ENCODE measurements at places on chromosomes 3 and 15.
A peak's percentile ranks its signal among the peaks of the same experiment; 100 is the strongest.

GRCh38 chr15:89494941-89495637 is 1.3 kb downstream of the RHCG start:
- no peak for DNase-seq

DNA sequence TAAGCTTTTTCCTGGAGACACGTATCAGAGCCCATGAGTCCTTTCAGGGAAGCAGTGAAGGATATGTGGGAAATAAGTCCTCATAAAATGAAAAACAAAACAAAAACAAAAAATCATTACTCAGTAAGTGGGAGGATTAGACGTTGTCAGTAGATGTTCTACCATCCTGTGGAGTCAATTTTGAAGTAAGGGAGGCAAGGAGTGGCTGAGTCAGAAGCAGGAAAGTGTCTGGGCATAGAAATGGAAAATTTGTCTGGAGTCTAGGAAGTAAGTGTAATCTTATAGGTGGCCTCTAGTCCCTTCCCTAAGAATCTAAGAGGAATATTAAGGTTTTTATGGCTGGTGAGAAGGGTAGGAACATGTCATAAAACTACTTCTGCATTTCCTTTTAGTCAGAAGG is 339.8 kb upstream of the SEMA6D start:
- no peak for DNase-seq

GRCh38 chr3:98553753-98554152 is 22.0 kb downstream of the GPR15 start:
- DNase-seq, result no peak

- no peak for DNase-seq
These were observed 76.7 kb downstream of the ARNT2 start for GRCh38 chr15:80480909-80481308.

GRCh38 chr3:112982710-112983109 is 7.8 kb upstream of the CD200R1 start:
- no peak for DNase-seq

- DNase-seq, result no peak
These were observed 37.1 kb upstream of the APEH start for GRCh38 chr3:49636883-49637609.

DNA sequence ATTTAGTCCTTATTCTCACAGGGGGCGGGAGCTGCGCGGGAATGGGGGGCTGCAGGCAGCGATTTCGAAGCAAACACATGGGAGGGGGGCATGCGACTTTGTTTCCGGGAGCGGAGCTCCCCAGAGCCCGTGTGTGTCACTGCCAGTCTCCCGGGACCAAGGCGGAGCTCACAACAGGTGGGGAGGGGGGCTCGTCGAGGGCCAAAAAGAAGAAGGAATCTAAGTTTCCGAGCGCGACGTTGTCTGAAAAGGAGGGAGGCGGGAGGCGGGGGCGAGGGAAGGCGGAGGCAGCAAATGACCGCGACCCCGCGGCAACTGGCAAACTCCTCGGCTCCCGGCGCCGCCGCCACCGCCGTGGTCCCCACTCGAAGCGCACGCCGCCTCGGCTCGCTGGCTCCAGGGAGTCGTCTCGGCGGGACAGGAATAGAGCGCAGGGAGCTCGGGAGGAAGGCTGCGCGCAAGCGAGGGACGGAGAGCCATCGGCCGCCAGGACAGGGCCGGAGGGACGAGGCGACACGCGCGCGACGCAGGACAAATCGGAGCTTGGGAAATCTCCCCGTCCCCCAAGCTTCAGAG is 1.4 kb downstream of the FOXP1 start:
- DNase-seq, result no peak

GRCh38 chr3:18641916-18642315 is 216.8 kb upstream of the SATB1 start:
- no peak for DNase-seq

GRCh38 chr3:99866261-99866761 is 48.6 kb downstream of the CMSS1 start:
- DNase-seq, result no peak

DNA sequence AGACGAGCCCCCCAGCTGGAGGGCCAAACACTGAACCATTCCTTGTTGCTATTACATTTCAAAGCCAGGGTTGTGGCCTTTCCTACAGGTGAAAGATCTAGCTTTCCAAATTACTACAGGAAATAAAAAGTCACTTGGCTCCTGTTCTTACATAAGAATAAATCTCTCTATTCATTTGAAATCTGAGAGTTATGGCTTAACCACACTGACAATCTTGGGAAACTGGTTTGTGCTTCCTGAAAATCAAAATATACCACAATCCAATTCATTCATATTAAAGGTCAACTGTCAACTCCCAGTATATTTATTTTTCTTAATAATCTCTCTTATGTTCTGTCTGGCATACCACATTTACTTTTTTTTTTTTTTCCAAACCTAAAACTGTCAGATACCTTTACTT is 103.7 kb upstream of the LMOD3 start:
- DNase-seq, result no peak

GRCh38 chr3:193987186-193987585 is 148.8 kb upstream of the HES1 start:
- no peak for DNase-seq

GRCh38 chr15:68148039-68148438 is 57.1 kb downstream of the CALML4 start:
- DNase-seq, result no peak

DNA sequence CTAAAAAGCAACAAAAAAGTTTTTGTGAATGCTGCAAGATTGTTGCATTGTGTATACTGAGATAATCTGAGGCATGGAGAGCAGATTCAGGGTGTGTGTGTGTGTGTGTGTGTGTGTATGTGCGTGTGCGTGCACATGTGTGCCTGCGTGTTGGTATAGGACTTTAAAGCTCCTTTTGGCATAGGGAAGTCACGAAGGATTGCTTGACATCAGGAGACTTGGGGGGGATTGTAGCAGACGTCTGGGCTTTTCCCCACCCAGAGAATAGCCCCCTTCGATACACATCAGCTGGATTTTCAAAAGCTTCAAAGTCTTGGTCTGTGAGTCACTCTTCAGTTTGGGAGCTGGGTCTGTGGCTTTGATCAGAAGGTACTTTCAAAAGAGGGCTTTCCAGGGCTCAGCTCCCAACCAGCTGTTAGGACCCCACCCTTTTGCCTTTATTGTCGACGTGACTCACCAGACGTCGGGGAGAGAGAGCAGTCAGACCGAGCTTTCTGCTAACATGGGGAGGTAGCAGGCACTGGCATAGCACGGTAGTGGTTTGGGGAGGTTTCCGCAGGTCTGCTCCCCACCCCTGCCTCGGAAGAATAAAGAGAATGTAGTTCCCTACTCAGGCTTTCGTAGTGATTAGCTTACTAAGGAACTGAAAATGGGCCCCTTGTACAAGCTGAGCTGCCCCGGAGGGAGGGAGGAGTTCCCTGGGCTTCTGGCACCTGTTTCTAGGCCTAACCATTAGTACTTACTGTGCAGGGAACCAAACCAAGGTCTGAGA is 4.7 kb downstream of the BHLHE40 start:
- DNase-seq, result peak; percentile 73

GRCh38 chr3:48236531-48236930 is 4.4 kb upstream of the ZNF589 start:
- DNase-seq, result no peak

GRCh38 chr15:95866711-95867440 is 463.6 kb upstream of the NR2F2 start:
- no peak for DNase-seq

DNA sequence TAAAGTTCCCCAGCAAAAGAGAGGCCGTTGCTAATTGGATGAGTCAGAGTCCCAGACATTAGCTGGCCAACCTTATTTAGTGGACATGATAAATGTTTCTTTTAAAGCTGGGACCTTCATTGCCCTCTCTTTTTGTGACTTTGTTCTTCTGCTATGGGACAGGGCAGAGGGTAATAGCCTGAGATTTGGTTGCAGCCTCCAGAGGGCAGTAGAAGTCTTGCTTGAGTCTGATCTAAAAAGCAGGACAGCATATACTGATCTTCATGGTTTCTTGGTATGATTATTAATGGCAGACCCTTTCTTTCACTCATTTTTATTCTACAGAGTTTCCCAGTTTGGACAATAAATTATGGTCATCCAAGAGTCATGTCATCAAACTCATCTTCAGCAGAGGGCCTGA is 25.1 kb upstream of the ZKSCAN7 start:
- DNase-seq, result no peak

- no peak for DNase-seq
These were observed 31.7 kb upstream of the SUCLG2 start for GRCh38 chr3:67686069-67686468.

DNA sequence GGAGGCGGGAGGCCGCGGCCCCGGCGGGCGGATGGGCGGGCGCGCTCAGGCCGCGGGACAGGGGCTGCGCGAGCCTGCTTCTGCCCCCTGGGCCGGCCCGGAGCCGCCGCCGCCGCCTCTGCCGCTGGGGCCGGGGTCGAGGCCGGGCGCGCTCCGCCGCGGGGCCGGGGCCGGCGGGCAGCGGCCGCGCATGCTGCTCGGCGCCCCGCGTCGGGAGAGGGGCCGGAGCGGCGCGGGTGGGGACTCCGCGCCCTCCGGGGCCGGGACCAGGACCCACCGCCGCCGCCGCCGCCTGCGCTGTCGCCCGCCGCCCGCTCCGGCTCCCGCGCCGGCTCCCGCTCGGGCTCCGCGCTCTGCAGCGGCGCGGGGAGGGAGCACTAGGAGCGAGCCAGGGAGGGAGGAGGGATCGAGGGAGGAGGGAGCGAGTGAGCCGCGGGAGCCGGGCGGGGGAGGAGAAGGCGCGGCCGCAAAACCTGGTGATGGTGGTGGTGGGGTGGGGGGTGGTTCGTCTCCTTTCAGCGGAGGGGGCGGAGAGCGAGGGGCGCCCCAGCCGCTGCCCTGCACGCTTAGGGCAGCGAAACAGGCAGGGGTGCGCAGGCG is at the start of gene LINGO1:
Gene LINGO1, minus strand, starts transcription at position 379 of the 600 bp plus-strand sequence. CDS start 597 bp downstream, outside the sequence.
- no peak for DNase-seq

GRCh38 chr3:165568907-165569462 is 268.2 kb downstream of the BCHE start:
- DNase-seq, result no peak

DNA sequence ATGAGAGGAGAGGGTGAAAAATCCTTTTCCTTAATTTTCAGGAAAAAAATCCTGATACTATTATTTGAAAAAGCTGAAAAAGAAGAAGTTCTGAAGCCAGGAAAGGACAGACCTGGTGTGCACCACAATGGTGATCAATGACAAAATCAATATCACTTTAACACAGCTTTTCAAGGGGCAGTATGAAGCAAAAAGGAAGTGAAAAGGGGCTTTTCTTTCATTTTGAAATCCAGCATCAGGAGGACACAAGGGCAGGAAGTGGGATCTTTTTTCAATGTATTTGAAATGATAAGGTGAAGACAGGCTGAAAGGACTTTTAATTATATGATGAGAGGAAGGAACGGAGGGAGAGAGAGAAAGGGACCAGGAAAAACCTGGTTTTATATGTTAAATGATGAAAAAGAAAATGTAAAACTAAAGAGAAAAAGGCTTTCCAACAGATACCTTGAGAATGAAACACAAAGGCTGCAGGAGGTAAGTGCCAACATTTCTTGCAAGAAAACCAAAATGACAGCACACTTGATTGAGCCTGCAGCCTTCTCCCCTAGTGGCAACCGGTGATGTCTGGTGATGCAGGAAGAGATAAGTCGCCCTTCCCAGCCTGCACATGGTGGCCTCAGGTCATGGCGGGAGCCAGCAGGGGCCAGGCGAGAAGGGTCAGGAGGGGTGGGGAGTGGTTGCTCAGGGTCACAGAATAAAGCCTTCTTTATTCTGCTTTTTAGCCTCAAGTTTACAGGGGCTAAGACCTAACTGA is 236.7 kb upstream of the WNT5A start:
- no peak for DNase-seq

GRCh38 chr15:64503640-64504039 is 43.3 kb downstream of the ZNF609 start:
- DNase-seq, result no peak

DNA sequence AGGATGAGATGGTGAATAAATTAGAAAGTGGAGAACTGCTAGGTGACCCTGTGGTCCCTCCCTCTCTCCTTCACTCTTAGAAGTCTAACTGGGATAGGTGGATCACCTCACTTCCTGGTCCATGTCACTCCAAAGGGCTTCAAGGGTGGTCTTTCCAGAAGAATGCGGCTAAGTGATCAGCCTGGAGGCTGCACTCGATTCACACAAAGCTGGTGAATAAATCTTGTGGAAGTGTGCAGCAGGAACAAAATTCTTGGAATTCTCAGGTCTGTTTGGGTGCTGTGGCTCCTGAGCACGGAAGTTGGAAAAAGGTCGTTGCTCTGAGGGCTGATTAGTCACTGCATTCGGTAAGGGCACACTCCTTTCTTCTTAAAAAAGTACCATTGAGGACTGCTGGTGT is 46.3 kb downstream of the GASK1A start:
- DNase-seq, result no peak

DNA sequence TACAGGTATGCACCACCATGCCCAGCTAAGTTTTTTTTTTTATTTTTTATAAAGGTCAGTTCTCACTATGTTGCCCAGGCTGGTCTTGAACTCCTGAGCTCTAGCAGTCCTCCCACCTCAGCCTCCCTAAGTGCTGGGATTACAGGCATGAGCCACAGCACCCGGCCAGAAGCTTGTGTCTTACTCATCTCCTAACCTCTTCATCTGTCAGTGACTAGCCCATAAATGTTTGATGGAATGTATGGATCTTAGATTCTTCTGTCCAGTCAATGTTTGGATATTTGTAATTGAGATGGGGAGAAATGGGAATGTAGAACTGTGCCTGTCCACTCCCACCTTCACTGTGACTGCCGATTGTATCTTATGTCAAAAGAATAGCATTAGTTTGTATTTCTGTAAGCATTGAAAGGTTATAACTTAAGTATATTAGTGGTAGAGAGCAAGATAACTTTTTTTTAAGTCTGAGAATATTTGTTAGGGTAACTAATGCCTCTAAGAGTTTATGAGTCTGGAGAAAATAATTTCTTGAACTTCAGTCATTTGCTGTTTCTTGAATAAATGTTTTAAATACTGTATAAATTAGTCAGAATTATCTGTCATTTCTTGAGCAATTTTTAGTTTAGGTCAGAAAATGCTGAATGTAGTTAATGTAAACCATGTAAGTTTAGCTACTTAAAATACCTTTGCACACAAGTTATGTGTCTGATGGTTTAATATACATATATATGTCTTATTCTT is 215.3 kb upstream of the CGNL1 start:
- no peak for DNase-seq

- no peak for DNase-seq
These were observed 108.8 kb downstream of the EPHA3 start for GRCh38 chr3:89216016-89216739.

DNA sequence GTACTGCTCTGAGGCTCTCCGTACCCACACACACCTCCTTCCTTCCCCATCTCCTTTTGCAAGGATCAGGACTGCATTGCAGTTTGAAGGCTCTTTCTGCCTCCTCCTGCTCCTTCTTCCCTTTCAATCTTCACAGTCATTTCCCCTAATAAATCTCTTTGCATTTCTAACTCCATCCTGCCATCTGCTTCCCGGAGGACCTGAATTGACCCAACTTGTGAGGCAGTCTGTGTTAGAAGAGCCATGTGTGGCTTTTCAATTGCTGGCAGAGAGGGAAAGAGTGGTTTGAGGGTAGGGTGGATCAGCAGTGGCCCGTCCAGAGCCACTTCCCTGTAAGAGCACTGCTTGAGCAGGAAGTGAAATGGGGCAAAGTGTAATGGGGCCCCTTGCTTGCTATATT is 35.8 kb downstream of the ANAPC13 start:
- no peak for DNase-seq

- no peak for DNase-seq
These were observed 124.5 kb downstream of the TLE3 start for GRCh38 chr15:69973102-69973714.
